Naive thymus-derived CD8-positive, alpha-beta T cell (primary cell): ENCODE measurements at places on chromosomes 1 and 21.

- H3K4me1 ChIP-seq, result no peaks in the 10 kb centered on the region
- H3K27ac ChIP-seq, result no peak overlapping the region
- no peak for DNase-seq
Measured at GRCh38 chr21:15896501-15896900, 166.7 kb downstream of the USP25 start.

- no peak overlapping the region for H3K27ac ChIP-seq
- no peak overlapping the region for H3K4me3 ChIP-seq
- no peaks in the 10 kb centered on the region for H3K4me1 ChIP-seq
- no peak for DNase-seq
Measured at GRCh38 chr1:220955116-220955515, 75.9 kb downstream of the HLX start.

- no peak overlapping the region for H3K4me3 ChIP-seq
- no peaks in the 10 kb centered on the region for H3K4me1 ChIP-seq
- no peaks in the 10 kb centered on the region for H3K36me3 ChIP-seq
- no peak for DNase-seq
- H3K27ac ChIP-seq, result no peak overlapping the region
- no peaks in the 10 kb centered on the region for H3K27me3 ChIP-seq
Measured at GRCh38 chr1:56934430-56935060, 31.3 kb downstream of the C8B start.

DNA sequence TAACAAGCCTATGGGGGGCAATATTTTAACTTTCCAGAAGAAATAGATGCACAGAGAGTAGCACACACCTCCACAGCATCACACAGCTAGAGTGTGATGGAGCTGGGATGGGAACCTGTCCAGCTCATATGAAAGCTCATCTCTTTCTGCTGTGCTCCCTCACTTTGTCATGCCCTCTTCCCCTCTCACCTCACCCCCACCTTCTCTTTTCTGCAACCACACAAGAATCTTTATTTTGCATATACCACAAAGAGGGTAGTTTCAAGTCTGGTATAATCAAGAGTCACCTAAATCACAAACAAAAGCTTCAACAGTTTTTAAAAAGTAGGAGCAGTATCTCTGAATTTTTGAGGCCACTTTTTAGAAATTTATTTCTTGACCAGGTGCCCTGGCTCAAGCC, 22.6 kb downstream of the FOXD2 start:
- H3K27me3 ChIP-seq, result peaks cover 31% of the 10 kb centered on the region
- no peak overlapping the region for H3K4me3 ChIP-seq
- H3K4me1 ChIP-seq, result no peaks in the 10 kb centered on the region
- H3K36me3 ChIP-seq, result no peaks in the 10 kb centered on the region
- DNase-seq, result no peak
- no peak overlapping the region for H3K27ac ChIP-seq

DNA sequence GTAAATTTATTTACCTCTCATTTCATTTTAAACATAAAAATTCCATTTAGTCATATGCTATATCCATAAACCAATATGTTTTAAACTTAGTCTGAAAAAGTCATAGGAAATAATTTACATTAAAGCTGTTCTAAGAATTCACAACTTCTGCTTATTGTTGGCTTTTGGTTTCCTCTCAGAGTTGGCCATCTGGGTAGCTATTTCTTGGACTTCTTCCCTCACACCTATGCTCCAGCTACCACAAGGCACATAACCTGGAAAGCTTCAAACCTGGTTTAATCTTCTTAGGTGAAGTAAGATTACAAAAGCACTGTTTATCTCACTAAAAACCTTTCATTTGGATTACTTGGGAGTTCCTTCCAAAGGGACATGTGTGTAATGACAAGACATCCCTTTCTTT, 29.8 kb downstream of the RBM11 start:
- peaks cover 10% of the 10 kb centered on the region for H3K4me1 ChIP-seq
- H3K27me3 ChIP-seq, result no peaks in the 10 kb centered on the region
- H3K27ac ChIP-seq, result no peak overlapping the region

DNA sequence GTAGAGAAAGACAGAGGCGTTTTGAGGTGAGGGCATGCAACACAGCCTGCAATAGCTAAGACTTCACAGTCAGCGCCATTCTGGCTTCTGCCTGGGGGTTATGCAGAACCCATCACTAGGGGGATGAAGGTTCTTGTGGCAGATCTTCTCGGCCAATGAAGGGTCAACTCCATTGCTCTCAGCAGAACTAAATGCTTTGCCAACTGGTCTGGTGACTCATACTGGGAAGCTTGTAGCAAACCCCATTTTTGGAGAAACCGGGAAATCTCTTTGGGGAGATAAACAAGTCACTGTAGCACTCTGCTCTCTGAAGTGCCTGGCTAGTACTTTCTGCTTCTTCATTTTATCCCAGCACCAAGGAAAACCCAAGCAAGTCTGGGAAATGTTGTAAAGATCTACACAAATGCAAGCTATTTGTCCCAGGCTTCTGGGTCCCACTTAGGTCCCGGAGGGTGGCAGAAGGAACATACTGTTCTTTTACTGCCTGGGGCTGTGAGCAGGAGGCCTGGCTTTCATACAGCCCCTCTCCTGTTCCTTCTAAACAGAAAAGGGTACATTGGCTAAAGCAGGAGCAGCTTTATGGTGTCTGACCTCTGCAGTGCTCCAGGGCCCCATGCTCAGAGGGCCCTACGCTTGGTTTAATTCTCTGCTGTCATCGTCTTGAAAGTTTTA, 28.8 kb downstream of the SHISA4 start:
- no peaks in the 10 kb centered on the region for H3K36me3 ChIP-seq
- H3K27ac ChIP-seq, result no peak overlapping the region
- no peak for DNase-seq
- H3K4me1 ChIP-seq, result no peaks in the 10 kb centered on the region

DNA sequence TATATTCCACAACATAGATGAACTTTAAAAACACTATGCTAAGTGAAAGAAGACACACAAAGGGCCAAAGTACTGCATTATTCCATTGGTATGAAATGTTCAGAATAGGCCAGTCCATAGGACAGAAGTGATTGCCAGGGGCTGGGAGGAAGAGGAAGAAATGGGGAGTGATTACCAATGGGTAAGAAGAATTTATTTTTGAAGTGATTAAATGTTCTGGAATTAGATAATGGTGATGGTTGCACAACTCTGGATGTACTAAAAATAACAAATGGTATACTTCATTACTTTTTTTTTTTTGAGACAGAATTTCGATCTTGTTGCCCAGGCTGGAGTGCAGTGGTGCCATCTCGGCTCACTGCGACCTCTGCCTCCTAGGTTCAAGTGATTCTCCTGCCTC, 61.7 kb downstream of the CHD5 start:
- peaks cover 13% of the 10 kb centered on the region for H3K36me3 ChIP-seq
- H3K4me1 ChIP-seq, result no peaks in the 10 kb centered on the region
- H3K27me3 ChIP-seq, result no peaks in the 10 kb centered on the region
- no peak for DNase-seq

GRCh38 chr1:197787056-197787455, 11.8 kb upstream of the DENND1B start:
- H3K27ac ChIP-seq, result no peak overlapping the region
- DNase-seq, result no peak
- no peaks in the 10 kb centered on the region for H3K36me3 ChIP-seq
- H3K27me3 ChIP-seq, result no peaks in the 10 kb centered on the region
- no peaks in the 10 kb centered on the region for H3K4me1 ChIP-seq
- H3K4me3 ChIP-seq, result no peak overlapping the region

DNA sequence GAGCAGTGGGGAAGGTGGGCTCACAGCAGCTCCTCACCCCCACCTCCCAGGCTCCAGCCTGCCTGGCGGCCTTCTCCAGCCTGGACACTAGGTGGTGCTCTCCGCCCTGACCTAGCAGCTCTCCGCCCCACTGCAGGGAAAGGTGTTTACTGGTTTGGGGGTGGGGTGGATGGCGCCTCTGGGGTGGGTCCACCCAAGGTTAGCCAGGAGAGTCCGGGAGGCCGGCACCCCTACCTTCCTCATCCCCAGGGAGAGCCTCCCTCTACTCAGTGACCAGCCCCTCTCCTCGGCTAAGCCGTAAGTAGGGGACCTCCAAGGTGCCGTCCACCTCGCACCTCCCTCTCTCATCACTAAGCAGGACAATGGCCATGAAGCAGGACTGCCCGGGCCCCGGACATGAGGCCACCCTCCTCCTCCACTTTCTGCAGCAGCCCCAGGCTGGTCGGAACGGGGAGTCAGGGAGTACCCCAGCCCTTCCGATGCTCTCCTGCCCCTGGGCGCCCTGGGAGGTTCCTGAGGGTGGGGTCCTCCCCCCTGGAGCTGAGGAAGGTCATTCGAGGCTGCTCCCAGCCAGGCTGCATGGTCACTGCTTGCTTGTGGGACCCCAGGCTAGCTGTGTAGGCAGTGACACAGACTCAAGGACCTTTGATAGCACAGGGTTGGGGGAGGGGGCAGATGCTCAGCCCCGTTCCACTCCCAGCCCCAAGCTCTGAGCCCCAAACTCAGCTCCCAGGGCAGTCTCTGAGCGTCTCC, 101.4 kb upstream of the VAMP3 start:
- H3K27me3 ChIP-seq, result peaks cover 9% of the 10 kb centered on the region
- peak overlapping the region; percentile 22 for H3K4me3 ChIP-seq
- no peaks in the 10 kb centered on the region for H3K36me3 ChIP-seq
- peaks cover 22% of the 10 kb centered on the region for H3K4me1 ChIP-seq
- DNase-seq, result peak; percentile 41

DNA sequence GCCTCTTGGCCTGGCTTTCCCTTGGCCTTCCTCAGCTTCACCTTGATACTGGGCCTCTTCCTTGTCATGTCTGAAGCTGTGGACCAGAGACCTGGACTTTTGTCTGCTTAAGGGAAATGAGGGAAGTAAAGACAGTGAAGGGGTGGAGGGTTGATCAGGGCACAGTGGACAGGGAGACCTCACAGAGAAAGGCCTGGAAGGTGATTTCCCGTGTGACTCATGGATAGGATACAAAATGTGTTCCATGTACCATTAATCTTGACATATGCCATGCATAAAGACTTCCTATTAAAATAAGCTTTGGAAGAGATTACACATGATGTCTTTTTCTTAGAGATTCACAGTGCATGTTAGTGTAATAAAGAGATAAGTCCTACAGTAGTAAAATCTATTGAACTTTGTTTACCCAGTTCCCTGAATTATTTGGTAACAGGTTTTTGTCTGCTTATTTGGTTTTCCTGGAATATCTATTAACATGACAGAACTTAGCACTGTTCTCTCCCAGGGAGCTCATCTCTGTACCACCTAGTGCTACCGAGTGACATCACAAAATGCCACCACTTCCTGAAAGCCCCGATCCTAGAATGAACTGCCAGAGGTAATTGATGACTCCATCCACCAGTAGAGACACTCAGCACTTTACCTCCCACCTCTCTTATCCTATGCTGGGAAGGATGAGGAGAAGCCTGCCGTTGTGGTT, 22.2 kb downstream of the UBE2T start:
- no peaks in the 10 kb centered on the region for H3K4me1 ChIP-seq
- no peaks in the 10 kb centered on the region for H3K27me3 ChIP-seq
- H3K36me3 ChIP-seq, result no peaks in the 10 kb centered on the region
- no peak for DNase-seq
- no peak overlapping the region for H3K4me3 ChIP-seq

DNA sequence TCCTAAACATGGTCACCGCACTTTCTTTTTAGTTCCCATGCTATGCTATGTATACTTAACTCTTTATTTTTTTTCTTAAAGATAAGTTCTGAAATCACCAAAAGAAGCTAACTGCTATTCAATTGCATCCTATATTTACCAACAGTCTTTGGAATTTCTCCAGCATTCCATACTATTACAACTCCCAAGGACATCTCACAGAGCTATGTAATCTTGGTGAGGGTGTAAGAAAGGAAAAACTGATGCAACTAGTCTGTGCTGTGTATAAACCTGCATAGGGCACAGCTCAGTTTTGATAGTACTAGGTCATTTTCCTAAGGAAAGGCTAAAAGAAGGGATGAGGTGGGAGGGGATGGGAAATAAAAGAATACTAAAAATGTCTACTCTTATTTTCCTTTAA, 78.0 kb downstream of the PTPN14 start:
- H3K27me3 ChIP-seq, result peaks cover 10% of the 10 kb centered on the region
- H3K36me3 ChIP-seq, result no peaks in the 10 kb centered on the region
- H3K4me3 ChIP-seq, result no peak overlapping the region
- H3K27ac ChIP-seq, result no peak overlapping the region
- no peak for DNase-seq

DNA sequence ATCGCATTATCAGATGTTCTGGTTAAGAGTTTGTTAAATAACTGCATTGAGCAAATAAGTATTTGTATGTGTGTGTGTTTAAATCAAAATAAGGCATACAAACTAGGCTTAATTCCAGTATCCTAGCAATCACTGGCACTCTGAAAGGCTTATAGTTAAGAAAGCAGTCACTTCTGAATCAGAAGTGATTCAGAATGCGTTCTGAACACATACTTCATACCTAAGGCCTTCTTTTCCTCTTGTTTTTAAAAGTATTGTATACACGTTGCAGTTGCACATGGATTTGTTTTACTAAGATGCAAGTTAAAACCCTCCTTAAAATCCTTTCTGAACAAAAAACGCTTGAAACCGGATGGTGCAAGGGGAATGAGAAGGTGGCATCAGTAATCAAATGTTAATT, 238.4 kb upstream of the DMRTA2 start:
- no peak overlapping the region for H3K4me3 ChIP-seq
- H3K36me3 ChIP-seq, result peaks cover 5% of the 10 kb centered on the region
- H3K4me1 ChIP-seq, result peaks cover 17% of the 10 kb centered on the region
- H3K27me3 ChIP-seq, result no peaks in the 10 kb centered on the region
- no peak for DNase-seq

DNA sequence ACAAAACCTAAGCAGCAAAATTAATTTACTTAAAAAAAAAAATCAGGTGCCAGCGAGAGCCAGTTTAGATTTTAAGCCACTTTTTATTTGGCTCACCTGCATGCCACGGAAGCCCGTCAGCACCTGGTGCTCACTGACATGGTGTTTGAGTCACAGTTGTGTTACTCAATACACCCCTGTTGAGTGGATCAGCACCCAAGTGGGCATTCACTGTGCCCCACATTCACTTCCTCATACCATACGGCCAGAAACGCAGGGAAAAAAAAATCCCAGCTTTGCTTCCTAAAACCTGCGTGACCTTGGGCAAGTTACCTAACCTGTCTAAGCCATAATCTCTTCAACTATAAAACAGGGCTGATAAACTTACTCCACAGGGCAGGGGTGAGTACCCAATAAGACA, 42.8 kb upstream of the SIM2 start:
- H3K4me3 ChIP-seq, result no peak overlapping the region
- peaks cover 17% of the 10 kb centered on the region for H3K27me3 ChIP-seq
- DNase-seq, result no peak
- H3K27ac ChIP-seq, result no peak overlapping the region
